ENCODE measurements at places on chromosomes 2 and 18. TPM values are rescaled to one million over a fixed set of nuclear protein-coding genes. Genes with fewer than 3 reads are reported as not detected.

STAM2 gene
- 82.7 TPM for total RNA-seq

CNDP1 gene
- total RNA-seq, result 0.16 TPM

RESP18 gene
- not detected for total RNA-seq

MIB1 gene
- 99.2 TPM for total RNA-seq

ATAD2B gene
- total RNA-seq, result 68.5 TPM

CRYGC gene
- not detected for total RNA-seq

MEIS1 gene
- 20.7 TPM for total RNA-seq
